ENCODE measurements at places on chromosomes 7 and 10.

DNA sequence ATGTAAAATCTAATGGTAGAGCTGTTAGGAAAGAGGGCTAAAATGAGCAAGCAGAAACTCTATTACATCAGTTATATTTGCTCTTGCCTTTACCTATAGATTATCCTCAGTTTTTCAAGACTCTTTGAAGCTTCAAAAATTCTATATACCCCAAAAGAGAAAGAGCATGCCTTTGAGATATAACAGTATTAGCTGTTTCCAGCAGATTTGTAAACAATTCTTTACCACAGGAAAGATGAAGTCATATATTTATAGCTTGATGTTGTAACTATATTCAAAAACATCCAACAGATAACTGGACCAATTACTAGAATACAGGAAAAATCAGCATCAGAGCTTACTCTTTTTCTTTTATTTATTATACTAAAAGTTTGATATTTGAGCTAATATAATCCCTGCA, 416.2 kb upstream of the TPK1 start:
- DNase-seq, result no peak

- DNase-seq, result no peak
Measured at GRCh38 chr10:89929282-89930026, 228.1 kb downstream of the KIF20B start.

DNA sequence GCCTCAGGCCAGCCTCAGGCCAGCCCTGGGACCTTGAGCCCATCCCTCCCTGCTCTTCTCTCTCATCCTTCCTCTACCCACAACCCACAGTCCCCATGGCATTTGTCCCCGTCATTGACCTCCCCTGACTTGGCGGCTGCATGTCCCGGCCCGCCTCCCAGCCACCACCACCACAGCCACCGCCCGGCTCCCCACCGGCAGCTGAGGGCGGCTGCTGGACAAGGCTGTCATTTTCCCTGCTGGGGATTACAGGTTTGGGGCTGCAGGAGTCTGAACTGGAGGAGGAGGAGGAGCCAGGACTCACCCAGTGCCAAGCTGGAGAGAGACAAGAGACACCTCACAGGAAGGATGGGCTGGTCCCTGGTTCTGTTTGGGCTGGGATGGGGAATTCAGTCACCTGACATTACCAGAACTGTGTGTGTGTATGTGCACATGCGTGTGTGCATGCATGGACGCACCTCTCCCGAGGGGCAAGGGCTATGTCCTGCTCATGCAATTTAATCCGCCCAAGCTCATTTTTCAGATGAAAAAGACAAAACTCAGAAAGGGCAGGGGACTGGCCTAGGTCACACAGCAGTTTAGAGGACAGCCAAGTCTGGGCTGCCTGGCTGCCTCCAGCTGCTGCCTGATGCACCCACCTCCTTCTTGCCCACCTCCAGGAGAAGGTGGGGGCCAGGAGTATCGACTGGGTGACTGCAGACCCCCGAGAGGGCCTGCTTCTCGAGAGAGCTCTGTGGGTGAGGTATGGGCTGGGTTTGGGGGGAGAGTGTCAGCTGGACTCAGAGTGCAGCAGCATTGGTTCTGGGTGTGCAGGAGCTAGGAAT, 113.1 kb downstream of the ZMIZ1 start:
- DNase-seq, result no peak

DNA sequence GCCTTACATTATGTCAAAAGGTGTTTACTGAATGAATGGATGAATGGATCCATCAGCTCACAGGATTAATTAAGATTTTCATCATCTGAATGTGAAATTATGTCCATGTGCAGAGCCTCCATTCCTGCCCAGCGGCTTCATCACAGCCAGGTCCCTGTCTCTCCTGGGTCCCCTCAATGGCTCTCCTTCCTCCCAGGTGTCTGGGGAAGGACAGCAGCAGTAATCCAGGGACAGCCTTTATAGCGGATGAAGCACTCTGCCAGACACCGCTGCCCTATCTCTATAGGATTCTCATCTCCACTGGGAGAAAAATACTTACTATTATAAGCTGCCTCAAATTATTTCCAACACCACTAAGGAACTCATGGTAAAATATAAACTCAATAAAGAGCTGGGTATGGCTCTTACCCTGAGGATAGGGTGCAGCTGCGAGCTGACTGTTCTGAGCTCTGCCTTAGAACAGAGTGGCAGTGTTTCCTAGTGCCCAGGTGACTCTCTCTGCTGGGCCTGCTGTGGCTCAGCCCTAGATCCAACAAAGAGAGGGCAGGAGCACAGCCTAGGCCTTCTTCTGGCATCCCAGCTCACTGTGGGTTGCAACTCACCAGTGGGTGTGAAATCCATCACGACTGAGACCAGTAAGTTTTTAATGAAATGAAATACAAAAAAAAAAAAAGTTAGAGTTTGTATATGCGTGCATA, 38.3 kb downstream of the GPRIN2 start:
- no peak for DNase-seq

DNA sequence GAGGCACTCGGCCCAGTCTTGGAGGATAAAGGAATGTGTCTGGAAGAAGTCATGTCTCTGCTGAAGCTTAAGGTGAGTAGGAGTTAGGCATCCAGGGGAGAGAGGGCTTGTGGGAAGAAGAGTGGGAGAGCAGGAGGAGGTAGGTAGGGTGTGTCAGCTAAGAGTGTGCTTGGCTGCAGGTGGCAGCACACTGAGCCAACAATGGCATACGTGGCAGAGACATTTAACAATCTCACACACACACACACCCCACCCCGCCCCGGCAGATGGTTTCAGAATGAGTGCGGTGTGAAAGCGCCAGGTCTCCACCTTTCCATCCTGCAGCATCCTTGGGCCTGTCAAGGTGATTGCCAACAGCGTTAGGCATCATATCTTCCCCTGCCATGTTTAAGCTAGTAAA, 11.2 kb upstream of the ARPC1A start:
- peak; percentile 25 for DNase-seq

DNA sequence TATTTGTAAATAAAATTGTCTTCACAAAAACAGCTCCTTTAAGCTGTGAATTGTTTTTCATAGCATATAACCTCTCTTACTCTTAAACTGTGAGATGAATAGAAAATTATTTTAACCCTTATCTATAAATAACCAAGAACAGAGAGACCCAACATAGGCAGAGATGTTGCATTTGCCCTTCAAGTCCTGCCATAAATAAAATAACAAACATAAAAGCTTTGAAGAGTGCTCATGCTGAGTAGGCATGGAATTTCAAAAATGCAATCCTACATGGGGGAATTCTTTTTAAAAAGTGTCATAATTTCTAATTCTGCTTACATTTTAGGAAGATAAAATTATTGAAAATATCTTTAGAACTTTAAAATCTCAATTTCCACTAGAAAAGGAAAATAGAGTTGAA, 124.1 kb upstream of the FERD3L start:
- DNase-seq, result no peak

GRCh38 chr7:151897161-151897731, 20.3 kb upstream of the PRKAG2 start:
- DNase-seq, result no peak

DNA sequence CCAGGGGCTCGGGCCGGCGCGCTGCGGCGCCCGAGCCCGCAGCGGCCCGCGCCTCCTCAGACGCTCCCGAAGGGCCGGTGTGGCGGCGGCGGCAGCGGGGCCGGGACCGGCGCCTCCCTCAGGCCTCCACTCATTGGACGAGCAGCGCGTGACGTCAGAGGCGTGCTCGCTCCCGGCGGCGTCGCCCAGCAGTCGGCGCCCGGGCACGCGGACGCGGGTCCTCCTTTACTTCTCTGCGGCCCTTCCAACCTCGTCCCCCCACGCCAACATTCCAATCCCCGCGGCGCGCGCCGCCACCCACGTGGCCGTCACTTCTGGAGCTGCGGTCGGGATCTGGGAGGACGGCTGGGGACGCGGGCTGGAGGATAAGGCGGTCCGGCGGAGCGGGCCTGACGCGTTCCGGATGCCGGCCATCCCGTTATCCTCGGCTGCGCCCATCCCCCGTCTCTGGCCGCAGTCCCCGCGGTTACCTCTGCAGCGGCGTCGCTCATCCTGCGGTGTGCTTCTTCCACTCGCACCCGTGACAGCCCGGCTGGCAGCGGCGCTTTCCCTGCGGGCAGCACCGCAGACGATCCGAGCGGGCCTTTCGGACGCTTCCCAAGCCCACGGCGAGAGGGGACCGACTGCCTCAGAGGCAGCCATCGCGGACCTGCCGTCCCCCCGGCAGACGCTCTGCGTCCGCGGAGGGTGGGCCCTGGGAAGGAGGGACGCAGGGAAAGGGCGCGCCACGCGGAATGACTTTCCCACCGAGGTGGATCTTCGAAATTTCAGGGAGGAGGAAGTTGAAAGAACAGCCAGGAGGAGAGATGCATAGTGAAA, at the start of gene PDZD8:
Gene PDZD8 (minus strand): TSS at position 81 of the 819 bp plus-strand sequence. CDS start 213 bp downstream, outside the sequence.
- peak; percentile 46 for DNase-seq

DNA sequence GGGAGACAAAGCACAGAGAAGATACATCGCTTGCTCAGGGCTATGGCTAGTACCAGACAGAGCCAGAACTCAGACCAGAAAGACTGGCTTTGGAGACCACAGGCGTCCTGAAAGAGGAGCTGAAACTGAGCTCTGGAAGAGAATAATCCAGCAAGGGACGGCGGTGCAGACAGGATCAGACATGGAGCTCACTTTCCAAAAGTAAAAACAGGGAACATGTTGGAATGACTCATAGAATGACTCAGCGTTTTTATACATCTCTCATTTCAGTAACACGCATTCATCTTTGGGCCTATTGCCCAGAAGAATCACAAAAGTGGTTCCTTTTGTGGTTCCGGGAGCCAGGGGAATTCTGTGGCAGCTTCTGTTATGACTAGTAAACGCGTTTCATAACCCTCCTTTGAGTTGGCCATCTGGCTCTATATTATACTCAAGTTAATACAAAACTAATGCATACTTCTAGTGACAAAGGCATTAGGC, 37.2 kb downstream of the PLEKHS1 start:
- DNase-seq, result peak; percentile 9

All from NCI-H2029 (cell line).